ENCODE measurements at places on chromosomes 7 and 10.

DNA sequence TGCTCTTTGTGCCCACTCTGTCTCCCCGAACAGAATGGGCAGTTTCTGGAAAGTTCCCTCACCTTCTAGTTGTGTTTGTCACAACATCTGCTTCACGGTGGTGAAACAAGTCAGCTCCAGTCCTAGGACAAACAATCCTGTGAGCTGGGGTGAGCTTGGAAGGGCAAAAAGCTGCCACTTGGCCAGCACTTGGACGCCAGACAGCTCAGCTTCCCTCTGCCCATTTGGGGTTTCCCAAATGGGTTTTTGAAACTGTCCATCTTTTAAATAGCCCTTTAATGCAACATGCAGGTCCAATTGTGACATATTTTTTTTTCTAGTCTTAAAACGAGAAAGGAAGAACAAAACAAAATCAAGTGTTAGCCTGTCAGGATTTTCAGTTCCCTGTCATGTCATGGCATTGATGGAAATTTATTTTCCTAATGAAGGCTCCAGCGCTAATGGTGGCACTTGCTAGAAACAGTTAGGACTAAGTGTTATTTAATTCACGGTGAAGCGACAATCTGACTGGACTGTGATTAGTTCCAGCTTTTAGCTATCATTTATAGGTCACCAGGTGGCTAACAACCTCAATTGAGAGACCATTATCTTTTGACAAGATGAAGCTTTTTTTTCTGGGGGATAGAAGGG, 181.7 kb downstream of the MYOF start:
- DNase-seq, result no peak

GRCh38 chr7:157337316-157338149, 729 bp downstream of the DNAJB6 start:
- DNase-seq, result no peak

GRCh38 chr10:18473424-18474117, 177.8 kb downstream of the NSUN6 start:
- no peak for DNase-seq

GRCh38 chr10:61120805-61121204, 176.8 kb upstream of the RHOBTB1 start:
- no peak for DNase-seq

GRCh38 chr7:142248166-142249160, 9.4 kb downstream of the PRSS58 start:
- DNase-seq, result no peak

GRCh38 chr10:782751-783648, 93.5 kb upstream of the DIP2C start:
- no peak for DNase-seq

GRCh38 chr10:91462423-91462822, 52.3 kb downstream of the HECTD2 start:
- no peak for DNase-seq

DNA sequence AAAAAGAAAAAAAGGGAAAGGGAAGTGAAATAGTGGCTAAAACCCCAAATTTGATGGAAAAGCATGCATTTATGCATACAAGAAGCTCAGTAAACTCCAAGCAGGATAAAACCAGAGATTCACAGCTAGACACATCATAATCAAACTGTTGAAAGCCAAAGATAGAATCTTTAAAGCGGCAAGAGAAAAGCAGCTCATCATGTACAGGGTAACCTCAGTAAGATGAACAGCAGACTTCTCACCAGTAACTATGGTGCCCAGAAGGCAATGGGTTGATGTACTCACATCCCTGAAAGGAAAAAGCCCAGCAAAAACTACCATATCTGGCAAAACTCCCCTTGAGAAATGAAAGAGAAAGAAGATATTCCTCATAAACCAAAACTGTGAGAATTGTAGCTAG, 60.4 kb downstream of the TPST1 start:
- DNase-seq, result no peak

GRCh38 chr7:129110258-129110981, 34.1 kb upstream of the TSPAN33 start:
- no peak for DNase-seq

GRCh38 chr7:52482076-52482475, 553.4 kb upstream of the POM121L12 start:
- DNase-seq, result no peak

DNA sequence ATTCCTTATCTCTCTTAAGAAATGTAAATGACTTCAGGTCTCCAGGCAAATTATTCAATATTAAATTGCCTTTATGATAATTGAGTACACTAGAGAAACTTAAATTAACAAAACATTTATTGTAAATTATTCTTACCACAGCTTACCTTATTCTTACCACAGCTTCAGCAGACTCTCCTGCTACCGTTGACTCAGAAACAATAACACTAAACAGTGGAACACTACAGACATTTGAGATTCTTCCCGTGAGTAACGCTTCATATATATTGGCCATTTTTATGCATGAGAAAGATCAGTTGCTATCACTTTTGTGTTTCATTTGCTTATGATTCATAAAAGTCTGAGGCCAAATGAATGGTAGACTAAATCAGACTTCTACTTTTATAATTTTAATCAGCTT, 28.7 kb downstream of the TMEM243 start:
- no peak for DNase-seq

- peak; percentile 26 for DNase-seq
Measured at GRCh38 chr7:155282671-155283070, 15.0 kb upstream of the INSIG1 start.

DNA sequence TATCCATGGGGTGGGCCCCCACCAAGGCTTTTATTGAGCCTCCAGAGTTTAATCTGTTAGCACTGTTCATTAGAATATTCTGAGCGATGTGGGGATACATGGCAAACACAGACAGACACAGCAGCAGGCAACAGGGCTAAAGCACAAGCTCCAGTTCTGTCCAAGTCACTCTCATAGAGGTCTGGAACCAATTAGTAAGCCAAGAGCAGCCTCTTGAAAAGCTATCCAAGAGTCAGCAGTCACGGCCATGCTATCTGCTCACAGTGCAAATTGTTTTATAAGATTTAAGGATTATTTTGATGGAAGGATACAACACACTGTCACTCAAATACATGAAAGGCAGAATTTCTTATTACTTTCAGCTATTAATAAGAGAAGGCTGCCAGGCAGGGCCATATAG, 86.4 kb upstream of the DGKB start:
- no peak for DNase-seq
